ENCODE measurements at places on chromosomes 5 and 9. TPM values are rescaled to one million over a fixed set of nuclear protein-coding genes. Genes with fewer than 3 reads are reported as not detected.

Gene SOHLH1
- not detected for total RNA-seq

Gene FAM221B
- not detected for total RNA-seq

Gene FAM151B
- 3.3 TPM for total RNA-seq

Gene PCDHAC2
- total RNA-seq, result 0.30 TPM

Gene DMGDH
- 0.30 TPM for total RNA-seq

Gene TRIM14
- total RNA-seq, result 15.7 TPM

Gene TNFSF15
- 7.3 TPM for total RNA-seq

Gene SLC6A18
- not detected for total RNA-seq

Gene GABRA1
- not detected for total RNA-seq

Gene CKS2
- 319 TPM for total RNA-seq

Gene TRAPPC13
- 18.8 TPM for total RNA-seq

Gene KCNMB1
- 0.32 TPM for total RNA-seq

Gene TLX3
- total RNA-seq, result not detected

Gene STPG3
- not detected for total RNA-seq

Gene PCDHGA5
- total RNA-seq, result 0.30 TPM

Gene C7
- total RNA-seq, result 0.32 TPM

Gene INSL4
- total RNA-seq, result not detected

Gene MLLT3
- 14.9 TPM for total RNA-seq

Gene OLFML2A
- 0.32 TPM for total RNA-seq

Gene FOXD4L3
- total RNA-seq, result not detected

Gene ACTBL2
- under 0.01 TPM for total RNA-seq

Gene PTPN3
- not detected for total RNA-seq

Gene TMEM174
- total RNA-seq, result not detected

Gene HRCT1
- total RNA-seq, result 0.76 TPM

Gene HMCN2
- total RNA-seq, result 0.15 TPM

Gene SHC3
- 1.9 TPM for total RNA-seq

Gene COL15A1
- total RNA-seq, result 0.30 TPM

Gene C9orf78
- total RNA-seq, result 32.2 TPM

Gene RICTOR
- total RNA-seq, result 96.1 TPM

Gene BAAT
- not detected for total RNA-seq

Gene ZFP2
- 0.65 TPM for total RNA-seq

Gene C9orf153
- not detected for total RNA-seq

Gene TMEM171
- 12.3 TPM for total RNA-seq

Gene HAVCR2
- 0.15 TPM for total RNA-seq

Gene BTNL3
- not detected for total RNA-seq

Gene FOXD1
- total RNA-seq, result 0.30 TPM

Gene SPTLC1
- 98.1 TPM for total RNA-seq

Gene EIF4EBP3
- 0.32 TPM for total RNA-seq

Gene TRIM36
- not detected for total RNA-seq

Gene IL9
- total RNA-seq, result not detected

Gene GDA
- not detected for total RNA-seq

Gene SPATA31D3
- not detected for total RNA-seq

Gene KCTD16
- total RNA-seq, result 0.61 TPM

All from epithelial cell of umbilical artery (primary cell).